ENCODE measurements at places on chromosomes 4 and X.

DNA sequence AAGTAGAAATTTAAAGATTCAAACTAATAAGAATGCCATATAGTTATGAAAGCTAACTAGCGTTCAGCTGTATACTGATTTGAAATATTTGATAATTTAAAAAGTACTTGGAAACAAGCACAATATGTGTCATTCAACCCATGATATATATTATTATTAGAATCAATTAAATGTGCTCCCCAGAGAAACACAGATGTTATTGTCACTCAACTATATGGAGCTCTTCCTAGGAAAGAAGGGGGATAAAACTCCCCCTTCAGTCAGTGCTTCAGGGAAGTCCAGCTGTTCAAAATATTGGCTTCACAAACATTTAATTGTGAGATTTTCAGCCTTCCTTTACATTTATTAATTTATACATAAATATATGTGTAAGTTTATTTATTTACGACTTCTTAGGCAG lies 135.9 kb downstream of the SLC4A4 start:
- DNase-seq = no peak

- no peak for DNase-seq
Measured at GRCh38 chrX:107451731-107452130, 2.3 kb downstream of the FRMPD3 start.

DNA sequence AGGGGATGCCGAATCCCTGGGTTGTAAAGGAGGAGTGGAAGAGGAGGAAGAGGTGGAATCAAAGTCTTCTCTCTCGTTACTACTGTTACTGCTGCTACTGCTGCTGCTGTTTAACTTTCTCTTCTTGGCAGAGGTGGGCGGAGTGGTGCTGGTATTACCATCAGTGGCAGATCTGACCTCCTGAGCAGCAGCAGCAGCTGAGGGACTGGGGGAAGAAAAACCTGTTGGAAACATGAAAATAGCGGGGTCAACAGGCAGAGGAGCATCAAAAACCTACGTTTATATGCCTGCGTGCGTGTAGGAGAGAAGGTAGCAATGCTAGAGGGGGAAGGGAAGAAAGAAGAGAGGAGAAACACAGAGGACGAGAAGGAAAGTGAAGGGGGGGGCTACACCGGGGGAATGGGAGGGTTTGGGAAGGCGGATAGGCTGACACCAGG lies 339 bp downstream of the CUL4B start:
- DNase-seq = peak; percentile 15

DNA sequence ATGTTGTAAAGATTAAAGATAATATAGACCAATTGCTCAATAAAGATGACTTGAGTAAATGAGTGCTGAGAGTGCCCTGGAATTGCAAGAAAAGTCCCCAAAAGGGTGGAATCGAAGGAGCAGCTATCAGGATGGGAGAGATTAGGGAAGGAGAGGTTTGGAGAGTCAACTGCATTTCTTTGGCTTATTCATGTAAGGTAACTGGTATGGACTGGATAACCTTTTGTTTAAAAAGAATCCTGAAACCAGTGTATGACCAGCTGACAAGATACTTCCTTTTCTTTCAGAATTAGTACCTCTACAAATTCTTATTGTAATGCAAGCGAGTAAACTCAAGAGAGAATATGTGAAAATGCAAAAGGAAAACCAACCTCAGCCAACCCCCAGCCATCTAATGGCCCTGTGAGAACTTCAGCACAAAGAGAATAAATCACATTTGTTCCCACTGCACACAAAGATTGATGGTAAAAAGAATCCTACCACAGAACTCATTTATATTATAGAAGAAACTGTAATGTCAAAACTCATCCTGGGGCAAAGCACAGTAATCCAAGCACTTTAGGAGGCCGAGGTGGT lies 24.5 kb upstream of the SPP1 start:
- DNase-seq = no peak

DNA sequence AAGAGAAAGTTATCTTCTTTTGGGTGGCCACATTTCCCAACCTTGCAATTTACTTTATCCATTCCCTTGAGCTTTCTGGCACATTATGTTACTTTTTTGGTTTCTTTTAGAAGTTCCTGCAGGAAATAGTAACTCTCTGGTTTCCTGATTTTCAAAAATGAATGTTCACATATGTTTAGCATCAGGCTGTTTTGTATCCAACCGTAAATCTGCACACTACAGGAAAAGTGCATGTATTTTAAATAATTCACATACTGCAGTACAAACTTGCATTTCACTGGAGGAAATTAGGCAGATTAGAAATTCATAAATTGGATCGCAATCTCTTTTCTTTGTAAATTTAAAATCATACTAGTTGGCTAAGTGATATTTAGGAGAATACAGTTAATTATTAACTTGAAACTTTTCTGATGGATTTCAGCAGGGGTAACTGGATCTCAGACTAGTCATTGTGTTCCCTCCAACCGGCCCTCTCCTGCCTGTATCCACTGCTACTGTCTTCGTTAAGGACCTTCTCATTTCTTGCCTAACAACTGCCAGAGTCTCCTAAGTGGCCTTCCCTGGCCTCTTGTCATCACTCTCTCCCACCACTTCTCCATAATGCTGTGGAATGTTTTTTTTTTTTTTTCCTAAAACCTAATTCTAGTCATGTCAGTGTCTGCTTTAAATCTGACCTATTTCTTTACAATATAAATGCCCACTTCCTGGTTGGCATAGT lies 137.2 kb downstream of the UNC5C start:
- no peak for DNase-seq

GRCh38 chr4:35106091-35106734 lies 1138.1 kb downstream of the ARAP2 start:
- no peak for DNase-seq

GRCh38 chr4:66567551-66567950 lies 897.3 kb upstream of the EPHA5 start:
- DNase-seq = no peak

DNA sequence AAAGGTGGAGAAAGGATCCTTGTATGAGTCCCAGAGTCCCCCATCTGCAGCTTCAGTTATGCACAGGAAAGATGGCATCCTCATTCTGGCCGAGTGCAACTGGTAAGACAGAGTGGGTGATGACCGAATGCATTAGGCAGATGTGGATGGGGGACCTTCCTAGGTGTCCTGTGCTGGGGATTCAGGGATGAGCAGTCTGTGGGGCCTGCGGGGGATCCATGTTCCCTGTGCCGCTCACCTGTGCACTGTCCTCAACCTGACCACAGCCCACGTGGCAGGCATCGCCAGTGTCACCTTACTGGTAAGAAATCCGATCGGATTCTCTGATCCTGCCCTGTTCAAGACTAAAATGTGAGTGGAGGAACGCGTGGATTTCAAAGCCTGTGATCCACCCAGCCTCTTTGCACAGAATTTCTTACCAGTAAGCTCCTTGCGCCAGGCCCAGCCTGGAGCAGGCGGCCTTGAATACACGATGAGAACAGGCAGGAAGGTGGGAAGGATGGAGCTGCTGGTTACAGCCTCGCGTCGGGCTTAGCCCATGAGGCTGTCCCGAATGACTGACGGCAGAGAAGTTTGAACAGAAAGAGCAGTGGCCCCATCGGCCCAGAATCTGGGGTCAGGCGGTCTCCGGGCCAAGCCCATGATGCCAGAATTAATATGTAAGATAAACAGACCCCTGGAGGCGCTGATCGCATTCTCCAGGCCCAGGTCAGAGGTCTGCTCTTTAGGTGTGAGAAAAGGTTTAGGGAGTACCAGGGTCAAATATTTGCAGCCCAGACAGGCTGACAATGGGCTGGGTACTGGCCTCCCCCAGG lies 56.5 kb downstream of the CPZ start:
- DNase-seq = no peak

- no peak for DNase-seq
Measured at GRCh38 chr4:90293320-90293719, 166.1 kb downstream of the CCSER1 start.

DNA sequence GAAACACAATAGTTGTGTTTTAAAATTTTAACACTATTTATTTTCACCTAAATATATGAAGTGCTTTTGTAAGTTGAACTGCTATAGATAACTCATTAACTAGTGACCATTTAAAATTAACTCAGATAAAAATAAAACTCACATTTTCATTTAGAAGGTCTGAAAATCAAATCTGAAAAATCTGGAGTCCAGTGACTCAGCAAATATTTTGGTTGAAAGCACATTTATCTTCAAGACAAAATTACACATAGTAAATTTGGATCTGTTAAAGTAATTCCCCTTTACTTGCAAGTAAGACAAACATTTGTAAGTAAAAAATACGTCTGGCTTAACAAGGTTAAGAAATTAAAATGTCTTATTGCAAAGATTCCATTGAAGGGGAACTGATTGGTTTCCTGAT lies 589.1 kb downstream of the TRIML1 start:
- DNase-seq = no peak

- DNase-seq = no peak
Measured at GRCh38 chr4:140875746-140876452, 119.7 kb upstream of the TBC1D9 start.

DNA sequence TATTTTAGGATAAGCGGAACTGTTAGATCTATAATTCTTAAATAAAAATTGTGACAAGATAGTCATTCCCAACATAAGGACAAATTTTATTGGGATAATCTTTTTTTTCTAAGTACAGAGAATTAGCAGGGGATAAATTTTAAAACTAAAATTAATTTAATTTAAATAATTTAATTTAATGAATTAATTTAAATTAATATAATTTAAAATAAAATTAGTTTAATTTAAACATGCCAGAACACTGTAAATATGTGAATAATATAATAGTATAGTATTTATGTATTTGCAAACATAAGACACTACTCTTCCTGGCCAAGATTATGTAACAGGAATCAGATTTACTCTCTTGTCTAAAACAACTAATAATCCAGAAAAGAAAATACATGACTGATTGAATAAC lies 1055.9 kb downstream of the PDHA2 start:
- no peak for DNase-seq

GRCh38 chrX:104253567-104254441 lies 929 bp downstream of the ESX1 start:
- DNase-seq = no peak

- no peak for DNase-seq
Measured at GRCh38 chrX:43688586-43688985, 32.5 kb downstream of the MAOA start.

- peak; percentile 28 for DNase-seq
Measured at GRCh38 chrX:23434356-23434884, 99.8 kb downstream of the PTCHD1 start.

DNA sequence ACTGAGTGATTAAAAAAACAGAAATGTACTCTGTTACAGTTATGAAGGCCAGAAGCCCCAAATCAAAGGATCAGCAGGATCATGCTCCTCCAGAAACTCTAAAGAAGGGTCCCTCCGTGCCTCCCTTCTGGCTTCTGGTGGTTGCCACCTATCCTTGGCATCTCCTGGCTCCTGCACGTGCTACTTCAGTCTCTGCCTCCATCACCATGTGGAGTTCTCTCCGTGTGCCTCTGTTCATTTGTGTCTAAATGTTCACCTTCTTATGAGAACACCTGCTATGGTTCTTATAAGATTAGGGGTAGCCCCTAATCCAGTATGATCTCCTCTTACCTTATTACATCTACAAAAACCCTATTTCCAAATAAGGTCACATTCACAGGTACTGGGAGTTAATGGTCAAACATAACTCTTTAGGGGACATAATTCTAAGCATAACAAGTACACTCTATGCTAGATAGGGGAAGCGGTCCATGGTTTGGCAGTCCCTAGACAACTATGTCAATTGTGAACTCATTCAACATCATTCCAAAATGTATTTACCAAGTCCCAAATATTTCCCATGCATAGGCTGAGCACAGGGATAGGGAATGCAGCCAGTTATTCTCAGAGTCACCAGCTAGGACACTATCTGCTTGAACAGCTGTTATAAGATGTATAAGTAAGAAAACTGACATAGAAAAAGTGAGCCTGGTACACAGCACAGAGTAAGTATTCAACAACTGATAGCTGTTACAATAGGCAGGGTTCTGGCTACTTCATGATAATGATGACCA lies 295.5 kb upstream of the BOD1L1 start:
- DNase-seq = no peak

GRCh38 chrX:28188526-28188925 lies 207.3 kb upstream of the DCAF8L1 start:
- no peak for DNase-seq

GRCh38 chr4:8582941-8583654 lies 2.9 kb downstream of the GPR78 start:
- no peak for DNase-seq

DNA sequence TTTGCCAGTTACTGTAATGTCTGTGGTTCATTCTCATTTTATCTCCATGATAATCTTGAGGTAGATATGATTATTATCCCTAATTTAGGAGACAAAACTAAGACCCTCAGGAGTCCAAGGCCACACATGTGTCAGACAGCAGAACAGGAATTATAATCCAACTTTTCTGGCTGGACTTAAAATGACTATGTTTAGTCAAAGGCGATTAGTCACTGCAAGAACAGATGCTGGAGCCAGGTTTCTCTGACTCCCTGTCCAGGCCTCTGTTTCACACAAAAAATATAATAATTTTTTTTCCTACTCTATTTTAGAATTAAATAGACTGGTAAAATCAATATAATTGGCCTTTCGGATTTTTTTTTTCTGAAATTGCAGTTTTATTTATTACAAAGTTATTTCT lies 56.7 kb upstream of the TMEM131L start:
- no peak for DNase-seq

GRCh38 chr4:119559044-119559647 lies 69.5 kb downstream of the PDE5A start:
- DNase-seq = no peak

GRCh38 chr4:87011340-87012034 lies 76.7 kb downstream of the AFF1 start:
- DNase-seq = no peak

DNA sequence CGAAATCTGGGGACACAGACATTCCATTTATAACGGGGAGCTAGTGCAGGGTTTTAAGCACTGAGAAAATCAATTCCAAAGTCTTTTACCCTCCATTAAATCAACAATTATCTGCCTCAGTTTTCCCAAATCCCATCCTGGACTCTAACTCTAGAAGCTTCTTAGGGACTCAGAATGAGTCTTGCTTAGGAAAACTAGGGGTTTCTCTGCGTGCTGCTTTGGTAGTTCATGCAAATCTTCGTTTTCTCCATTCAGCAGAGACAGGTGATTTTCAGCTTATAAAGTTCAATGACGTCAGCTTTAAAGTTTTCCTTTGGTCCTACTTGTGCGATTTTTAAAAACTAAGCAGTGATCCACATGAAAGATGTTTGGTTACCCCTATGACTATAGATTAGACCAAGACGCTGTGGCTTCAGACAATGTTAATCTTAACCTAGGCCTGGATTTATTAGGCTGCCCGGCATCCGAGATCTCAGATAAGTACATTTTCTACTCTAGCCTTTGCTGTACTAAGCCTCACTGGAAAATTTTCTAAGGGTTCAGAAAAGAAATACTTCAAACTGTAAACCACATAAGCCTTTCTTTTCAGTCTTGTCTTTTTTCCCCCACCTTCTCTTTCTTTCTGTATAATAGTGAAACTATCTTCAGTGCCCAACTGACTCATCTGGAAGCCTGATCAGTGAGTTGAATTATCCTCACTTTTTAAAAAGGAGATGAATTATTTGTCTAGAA lies 121.4 kb upstream of the GATB start:
- DNase-seq = no peak

DNA sequence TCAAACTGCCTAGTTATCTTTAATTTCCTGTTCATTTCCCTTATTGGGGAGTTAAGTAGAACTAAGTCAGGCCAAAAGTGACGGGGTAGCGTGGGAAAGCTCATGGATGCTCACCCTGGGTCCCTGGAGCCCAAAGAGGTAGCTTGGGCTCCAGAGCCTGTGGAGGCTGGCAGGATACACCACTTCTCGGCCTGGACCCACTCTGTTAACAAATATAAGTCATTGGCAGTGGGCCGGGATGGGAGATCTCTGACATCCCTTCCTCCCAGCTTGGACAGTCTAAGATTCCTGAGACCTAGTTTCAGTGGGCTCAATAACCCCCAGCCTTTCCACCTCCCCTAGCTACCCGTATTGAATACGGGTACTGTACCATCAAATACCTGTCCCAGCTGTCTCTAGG lies 106.1 kb downstream of the EFNB1 start:
- DNase-seq = no peak
